ENCODE measurements at places on chromosomes 11 and 22.

DNA sequence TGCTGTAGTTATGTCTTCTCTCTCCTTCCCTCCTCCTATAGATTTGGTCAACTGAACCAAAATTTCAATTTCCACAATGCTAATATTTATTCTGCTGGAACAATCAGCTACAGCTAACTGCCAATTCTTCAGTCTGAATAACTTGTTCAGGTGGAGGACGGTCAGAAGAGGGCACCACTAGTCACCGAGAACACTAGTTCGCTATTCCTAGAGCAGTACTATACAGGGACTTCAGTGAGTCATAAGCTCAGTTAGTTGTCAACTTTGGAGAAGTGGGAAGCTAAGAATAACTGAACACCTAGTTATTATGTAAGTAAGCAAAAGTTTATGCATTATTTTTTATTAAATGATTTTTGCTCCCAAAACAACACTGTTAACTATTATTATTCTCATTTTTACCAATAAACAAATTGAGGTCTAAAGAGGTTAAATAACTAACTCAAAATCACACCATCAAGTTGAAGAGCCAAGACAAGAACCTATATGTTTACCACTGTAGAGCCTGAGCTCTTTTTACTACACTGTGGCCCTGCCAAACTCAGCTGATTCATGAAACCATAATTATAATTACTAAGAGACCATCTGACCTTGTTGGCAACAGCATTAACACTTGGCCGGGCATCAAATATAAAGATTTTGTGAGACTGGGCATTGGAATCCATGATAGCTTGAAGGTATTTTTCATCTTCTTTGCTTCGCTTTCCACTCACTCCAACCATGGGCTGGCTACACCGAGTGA lies 59.0 kb downstream of the CEP57 start:
- DNase-seq, result peak; percentile 65

DNA sequence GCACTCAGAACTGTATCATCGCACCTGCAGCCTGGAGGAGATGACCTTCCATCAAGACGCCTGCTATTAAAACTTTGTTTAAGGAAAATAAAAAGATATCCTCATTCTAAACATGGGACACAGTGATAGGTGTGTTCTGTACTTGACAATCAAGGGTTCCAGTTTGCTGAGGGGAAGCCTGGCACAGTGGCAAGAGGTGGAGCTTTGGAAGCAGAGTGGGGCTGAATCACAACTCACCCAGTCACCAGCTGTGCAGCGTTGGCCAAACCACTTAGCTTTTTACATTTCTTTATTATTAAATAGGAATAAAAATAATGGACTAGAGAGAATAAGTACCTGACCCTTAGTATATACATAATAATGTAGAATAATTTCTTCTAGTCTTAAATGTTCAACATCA lies 220.7 kb downstream of the TENM4 start:
- DNase-seq, result no peak

GRCh38 chr11:113991170-113991569 lies 16.3 kb downstream of the HTR3A start:
- DNase-seq, result no peak

- no peak for DNase-seq
Measured at GRCh38 chr11:115077740-115078139, 399.4 kb downstream of the NXPE2 start.

DNA sequence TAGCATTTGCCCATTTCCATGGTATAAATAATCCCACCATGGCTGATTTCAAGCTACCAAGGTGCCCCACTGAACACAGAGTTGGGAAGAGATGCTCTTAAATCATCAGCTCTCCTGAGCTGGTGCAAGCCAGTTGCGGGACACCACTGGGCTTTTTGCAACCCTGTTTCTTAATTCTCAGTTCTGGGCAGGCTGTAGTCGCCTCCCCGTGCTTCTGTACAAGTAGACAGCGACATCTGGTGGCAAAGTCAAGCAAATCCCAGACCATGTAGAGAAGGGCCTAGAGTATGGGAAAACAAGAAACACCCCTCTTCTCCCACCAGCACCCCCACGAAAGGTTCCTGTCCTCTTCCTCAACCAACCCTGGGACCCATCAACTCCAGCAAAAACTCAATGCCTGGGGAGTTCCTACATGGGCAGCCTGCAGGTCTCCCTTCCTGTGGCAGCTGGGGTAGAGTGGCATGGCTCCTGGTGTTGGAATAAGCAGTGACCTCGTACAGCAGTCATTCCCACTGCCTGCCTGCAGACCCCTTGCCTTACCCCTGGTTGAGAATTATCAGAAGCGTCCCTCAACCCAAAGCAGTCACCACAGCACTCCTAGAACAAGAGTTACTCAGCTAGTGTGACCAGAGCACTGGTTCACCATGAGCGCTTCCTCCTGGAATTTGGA lies 68.4 kb downstream of the IGLL5 start:
- DNase-seq, result peak; percentile 68

- DNase-seq, result no peak
Measured at GRCh38 chr11:120021978-120022377, 115.9 kb downstream of the TRIM29 start.

DNA sequence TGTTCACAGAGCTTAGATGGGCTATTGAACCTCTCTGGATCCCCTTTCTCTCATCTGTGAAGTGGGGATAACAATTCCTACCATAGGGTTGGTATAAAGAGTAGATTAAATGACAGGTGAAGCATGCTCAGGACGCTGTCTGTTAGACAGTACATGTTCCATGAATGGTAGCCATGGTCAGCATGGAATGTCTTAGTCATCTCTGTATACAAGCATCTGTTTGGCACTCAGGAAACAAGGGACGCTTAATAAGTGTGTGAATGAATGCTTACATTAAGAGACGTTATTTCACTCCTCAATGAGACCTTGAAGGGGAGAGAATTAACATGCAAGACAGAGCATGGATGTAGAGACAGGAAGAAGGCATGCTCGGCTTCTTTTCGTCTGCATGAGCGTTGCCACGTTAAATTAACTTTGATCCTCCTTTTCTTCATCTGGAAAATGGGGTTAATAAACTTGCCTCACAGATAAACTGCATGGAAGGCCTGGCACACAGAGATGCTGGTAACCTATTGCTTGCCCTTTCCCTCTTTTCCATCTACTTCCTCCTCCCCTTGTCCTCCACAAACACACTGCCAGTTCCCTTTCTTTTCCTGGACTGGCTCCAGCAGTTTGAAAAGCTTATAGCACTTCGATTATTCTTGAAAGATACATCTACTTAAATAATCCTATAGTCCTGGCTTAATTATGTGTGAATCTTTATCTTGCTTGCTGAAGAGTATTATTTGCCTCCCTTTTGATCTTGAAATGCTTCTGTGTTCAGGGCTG lies 267.2 kb upstream of the MTNR1B start:
- DNase-seq, result no peak

DNA sequence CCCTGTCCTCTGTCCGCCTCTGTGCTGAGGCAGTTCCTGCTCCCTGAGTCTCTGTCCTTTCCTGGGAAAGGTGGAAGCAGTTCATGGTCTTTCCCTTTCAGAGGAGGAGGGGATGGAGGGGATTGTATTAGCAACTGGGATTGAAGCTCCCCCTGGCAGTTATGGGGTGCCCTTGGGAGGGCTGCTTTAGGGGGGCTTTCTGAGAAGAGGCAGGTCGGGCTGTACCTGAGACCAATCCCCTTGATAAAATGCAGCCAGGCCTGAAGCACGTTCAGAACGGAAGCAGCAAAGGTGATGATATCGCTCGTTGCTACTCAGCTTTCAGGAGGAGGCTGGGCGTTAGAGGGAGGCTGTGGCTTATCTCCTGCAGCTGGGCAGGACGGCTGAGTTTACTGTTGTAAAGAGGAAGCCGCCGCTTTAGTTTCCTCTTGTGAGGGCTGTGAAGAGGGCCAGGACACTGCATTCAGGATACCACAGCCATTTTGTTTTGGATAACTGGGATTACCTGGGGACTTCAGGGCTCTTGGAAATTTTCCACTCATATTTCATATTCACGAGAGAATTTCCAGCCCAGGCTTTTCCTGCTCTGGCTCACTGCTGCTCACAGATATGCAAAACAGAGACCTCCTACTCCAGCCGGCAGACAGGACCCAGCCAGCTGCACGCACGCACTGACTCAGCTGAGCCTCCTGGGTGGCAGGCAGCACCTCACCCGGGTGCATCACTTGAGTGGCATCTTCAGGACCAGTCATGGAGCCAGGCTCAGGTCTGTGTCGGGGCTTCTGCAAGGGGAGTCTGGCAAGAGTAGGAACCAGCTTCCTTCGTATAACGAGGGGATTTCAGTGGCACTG lies 798 bp downstream of the AMPD3 start:
- peak; percentile 56 for DNase-seq

DNA sequence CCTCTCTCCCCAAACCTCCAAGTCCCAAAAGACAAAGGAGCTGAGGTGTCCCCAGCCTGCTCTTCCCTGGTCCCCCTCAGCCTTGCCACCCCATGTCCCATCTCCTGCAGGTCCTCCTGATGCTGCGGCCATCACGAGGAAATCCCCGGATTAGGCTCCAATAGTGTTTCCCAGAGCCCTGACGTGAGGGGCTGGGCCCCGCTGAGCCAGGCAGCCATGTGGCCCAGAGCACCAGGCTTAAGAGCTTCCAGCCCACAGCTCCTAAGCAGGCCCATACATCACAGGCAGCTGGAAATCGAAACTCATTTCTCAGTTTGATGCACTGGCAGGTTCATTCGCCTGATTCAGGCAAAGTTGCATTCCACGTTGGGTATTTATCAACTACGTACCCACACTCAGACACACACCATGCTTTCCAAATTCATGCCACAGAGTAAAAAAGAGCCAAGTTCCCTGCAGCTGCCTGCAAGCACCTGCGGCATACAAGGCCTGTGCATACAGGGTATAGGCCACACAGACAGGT lies 114.2 kb downstream of the CHST1 start:
- peak; percentile 89 for DNase-seq

GRCh38 chr11:77110836-77111235 lies 8.2 kb downstream of the OMP start:
- DNase-seq, result no peak

DNA sequence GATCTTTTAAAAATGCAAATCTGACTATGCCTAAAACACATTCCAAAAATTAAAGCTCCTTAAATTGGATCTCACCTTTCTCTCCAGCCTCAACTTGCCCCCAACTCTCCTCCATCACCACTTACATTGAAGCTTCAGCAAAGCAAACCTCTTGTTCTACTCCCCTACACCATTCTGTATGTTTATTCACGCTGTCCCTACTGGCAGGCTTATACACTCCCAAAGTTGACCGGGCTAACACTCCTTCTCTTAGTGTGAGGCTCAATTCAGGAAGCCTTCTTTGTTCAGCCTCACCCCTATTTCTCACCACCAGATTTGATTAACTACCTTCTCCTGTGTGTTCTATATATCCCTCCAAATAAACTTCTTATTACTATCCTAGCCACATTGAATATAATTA lies 1.8 kb upstream of the GDPD4 start:
- no peak for DNase-seq

GRCh38 chr11:5384335-5384734 lies 723 bp downstream of the OR51M1 start:
- no peak for DNase-seq

All from WERI-Rb-1 (cell line).